ENCODE measurements at places on chromosomes 11 and 22.

GRCh38 chr11:107859459-107860239 is 1.1 kb upstream of the SLC35F2 start:
- peak; percentile 79 for DNase-seq

DNA sequence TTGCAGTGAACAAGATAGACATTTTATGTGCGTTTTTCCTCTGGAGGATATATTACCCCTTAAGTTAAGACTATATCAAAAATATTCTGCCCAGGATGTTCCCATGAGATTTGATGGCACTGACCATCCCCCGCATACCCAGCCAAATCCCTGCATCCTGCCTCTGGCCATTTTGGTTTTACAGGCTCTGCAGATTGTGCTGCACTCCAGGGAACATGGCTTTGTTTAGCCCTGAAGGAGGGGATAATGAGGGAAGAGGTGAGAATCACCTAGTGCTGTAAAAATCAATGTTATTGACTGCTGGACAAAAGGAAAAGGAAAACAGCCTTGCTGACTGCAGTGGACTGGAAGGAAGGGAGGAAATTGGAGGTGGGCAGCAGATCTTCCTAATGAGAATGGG is 717.4 kb downstream of the DLG2 start:
- no peak for DNase-seq

- DNase-seq = no peak
Measured at GRCh38 chr11:43268786-43269185, 43.0 kb upstream of the API5 start.

DNA sequence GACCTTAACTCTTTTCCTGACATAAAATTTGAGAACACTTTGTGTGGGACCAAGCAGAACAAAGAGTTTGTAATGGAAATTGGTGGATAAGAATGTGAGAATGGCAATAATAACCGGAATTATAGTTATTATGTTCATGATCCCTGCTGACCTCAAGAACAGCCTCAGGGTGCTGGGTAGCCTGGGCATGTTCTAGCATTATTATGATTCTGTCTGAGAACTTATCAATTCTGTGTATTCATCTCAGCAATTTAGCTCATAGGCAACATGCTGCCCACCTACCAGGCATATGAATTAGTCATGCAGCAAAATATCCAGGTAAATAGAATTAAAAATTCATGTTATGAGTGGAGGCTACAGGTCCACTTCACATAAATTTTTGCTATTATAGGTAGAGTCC is 61.9 kb downstream of the CTSC start:
- no peak for DNase-seq

GRCh38 chr11:2142300-2142759 is 3.1 kb upstream of the IGF2 start:
- DNase-seq = no peak

DNA sequence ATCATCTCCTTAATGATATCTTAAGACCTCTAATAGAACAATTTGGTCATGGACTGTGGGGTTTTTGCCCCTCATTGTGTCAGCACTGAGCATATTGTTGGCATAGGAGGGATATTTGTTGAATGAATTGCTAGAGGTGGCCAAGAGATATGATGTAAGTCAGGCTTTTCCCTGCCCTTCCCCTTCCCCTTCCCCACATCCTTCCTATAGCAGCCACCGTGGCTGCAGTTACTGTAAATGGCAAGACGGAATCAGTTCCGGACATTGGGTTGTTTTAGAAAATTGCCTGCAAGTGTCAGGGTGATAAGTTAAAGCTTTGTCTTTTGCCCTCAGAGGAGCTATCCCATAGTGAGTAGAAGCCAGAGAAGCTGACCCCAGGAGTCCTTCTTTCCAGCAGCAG is 23.0 kb downstream of the LIMK2 start:
- DNase-seq = no peak

DNA sequence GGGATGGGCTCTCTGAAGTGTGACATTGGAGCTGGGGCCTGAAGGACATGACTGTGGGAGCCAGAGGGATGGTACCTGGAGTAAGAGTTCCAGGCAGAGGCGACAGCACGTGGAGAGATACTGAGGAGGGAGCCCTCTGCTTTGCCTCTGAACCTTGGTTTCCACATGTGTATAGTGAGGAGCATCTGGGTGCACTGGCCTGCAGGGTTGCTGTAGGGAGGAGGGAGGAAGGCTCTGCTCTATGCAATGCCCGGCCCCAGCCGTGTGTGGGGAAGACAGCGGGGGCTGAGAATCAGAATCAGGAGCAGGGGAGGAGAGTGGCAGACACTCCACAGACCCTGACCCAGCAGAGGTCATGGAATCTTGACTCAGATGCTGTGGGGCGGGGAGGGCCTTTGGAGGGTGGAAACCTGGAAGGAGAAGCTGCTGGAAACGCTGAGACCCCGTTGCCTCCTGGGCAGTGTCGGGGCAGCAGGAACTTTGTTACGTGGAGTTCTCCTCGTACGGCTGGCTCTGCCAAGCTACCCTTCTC is 4.0 kb downstream of the SCYL1 start:
- no peak for DNase-seq

GRCh38 chr11:21511835-21512440 is 680.9 kb upstream of the ANO5 start:
- peak; percentile 12 for DNase-seq

DNA sequence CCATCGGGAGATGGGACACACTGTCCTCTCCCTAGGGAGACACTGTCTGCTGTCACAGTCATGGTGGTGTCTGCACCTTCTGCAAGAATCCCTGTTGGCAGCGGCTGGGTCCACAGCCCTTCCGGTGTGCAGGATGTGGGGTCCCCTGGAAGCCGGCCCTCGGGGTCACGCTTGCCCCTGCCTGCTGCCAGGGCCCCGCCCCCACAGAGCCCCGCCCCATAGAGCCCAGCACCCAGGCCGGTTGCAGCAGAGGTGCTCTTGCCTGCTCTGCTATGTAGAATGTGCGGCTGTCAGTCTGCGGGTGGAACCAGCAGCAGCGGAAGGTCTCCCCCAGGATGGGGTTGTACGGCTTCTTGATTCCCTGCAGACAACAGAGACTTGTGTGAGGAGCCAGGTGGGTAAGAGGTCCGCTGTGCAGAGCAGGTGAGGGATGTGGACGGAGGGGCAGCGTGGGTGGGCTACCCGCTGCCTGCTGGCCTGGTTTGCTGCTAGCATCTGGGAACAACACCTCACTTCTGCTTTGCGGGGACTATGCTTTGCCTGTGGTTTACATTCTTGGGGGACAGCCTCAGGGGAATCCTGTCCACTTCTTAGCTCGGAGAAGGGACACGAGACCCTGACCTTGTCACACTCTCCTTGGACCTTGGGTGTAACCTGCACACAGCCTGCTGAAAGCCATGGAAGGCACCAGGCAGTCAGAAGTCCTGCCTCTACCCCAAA is 44.9 kb upstream of the CARS1 start:
- DNase-seq = no peak

Data from mucosa of descending colon (tissue), 3 donors.